NCI-H1694 treated with DMSO at 0.1 percent for 48 hours (cell line): ENCODE measurements at places on chromosomes 5 and 9.

- DNase-seq: peak; percentile 55
These were observed 156.3 kb downstream of the HMHB1 start for GRCh38 chr5:143968071-143968878.

DNA sequence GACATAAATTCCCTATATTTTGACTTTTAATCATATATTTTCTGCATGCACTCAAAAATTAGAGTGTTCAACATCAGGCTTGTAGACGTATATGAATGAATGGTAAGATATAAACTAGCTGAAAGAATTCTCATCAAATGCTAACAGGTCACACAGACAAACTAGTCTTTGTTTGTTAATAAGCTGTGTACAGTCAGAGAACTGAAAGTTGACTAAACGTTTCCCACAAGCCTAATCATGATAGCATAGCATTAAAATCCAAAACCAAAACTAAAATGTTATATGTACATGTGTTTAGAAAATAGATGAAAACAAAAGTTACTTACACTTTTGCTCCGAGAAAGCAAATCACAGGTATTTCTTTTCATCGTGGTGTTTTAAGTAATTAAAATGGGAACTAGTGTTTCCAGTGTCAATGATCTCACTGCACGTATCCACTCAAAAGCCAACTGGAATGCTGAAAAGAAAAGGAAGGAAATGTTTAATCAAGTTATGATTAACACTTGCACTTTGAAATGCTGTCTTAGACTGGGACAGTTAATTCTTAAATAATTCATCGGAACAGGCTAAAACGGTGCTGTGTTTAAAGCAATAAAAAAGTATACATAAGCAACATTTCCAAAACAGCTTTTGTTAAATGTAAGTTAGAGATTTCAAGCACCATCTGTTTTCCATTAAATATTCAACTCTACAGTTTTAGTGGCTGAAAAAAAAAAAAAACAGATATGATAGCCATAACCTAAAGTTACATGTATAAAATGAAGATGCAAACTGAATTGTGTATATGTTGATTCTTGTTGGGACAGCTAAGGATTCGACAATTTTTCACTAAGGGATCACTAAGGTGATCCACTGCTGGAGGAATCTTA, 291.9 kb upstream of the PDE4D start:
- DNase-seq: no peak

DNA sequence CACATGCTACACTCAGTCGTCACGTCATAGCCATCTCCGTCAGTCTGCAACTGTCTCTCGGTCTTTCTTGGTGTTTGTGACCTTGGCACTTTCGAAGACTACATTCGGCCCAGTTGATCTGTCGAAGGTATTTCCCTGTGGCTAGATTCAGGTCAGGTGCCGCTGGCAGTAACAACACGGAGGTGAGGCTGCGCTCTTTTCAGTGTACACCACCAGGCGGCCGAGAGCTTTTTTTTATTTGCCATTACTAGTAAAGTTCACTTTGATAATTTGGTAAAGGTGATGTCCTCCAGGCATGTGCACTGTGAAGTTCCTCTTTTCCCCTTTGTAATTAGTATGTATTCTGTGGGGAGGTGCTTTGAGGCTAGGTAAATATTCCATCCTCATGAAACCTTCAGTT, 49.7 kb downstream of the RNF130 start:
- no peak for DNase-seq

DNA sequence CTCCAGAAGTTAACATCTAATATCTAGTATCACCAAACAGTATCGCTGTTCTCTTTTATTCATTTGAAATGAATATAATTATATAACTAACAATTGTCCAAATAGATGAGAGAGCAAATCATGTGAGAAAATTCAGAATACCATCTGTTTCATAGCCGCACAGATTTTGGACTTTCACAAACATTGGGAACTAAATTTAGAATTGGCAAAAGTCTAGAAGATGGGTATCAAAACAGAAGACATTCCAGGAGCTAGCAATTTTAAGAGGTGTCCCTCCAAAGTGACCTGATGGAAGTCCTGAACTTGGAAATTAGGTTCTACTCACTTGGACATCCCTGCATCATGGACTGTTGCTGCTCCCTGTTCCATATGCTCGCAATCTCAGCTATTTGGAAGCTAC, 57.0 kb upstream of the FSD1L start:
- peak; percentile 6 for DNase-seq

DNA sequence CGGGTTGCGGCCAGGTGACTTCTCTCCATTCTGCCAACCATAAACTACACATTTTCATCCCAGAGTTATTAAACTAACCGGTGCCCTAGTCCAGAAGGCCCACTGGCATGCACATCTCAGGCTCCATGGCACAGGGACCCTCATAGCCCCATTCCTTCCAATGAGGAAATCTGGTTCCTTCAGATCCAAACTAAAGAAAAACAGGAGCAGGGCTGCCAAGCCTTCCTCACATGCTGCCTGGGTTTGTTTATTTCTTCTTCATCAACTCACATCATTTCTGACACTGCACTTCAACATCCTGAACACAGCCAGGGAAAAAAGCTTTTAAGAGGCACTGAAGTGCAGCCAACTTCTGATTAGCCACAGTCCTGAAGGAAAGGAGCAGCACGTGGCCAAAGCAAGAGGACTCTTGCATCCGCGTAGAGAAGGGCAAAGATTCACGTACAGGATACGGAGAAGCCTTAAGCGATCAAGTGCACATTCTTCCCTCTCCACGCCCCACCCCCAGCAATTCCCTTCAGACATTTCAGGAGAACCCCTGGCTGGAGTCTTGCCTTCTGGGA, 22.5 kb downstream of the LHFPL2 start:
- DNase-seq: no peak

DNA sequence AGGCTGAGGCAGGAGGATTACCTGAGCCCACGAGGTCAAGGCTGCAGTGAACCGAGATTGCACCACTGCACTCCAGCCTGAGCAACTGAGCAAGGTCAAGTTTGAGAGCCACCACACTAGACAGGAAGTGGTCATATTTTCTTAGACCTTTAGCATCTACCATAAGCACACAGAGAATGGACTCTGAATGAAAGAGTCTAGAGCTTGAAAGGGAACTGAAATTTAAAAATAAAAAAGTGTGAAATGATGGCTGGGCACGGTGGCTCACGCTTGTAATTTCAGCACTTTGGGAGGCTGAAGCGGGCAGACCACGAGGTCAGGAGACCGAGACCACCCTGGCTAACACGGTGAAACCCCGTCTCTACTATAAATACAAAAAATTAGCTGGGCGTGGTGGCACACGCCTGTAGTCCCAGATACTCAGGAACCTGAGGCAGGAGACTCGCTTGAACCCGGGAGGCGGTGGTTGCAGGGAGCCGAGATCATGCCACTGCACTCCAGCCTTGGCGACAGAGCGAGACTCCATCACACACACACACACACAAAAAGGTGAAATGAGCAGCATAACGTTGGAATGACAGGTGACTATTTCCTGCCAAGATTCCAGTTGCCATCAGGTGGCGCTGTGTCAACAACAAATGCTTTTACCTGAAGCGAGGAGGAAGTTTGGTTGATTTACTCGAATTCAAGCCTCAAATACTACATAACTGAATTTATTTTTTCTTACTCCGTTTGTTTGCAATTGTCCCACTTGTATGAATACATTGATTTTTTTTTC, 21.3 kb upstream of the AK3 start:
- DNase-seq: peak; percentile 69

DNA sequence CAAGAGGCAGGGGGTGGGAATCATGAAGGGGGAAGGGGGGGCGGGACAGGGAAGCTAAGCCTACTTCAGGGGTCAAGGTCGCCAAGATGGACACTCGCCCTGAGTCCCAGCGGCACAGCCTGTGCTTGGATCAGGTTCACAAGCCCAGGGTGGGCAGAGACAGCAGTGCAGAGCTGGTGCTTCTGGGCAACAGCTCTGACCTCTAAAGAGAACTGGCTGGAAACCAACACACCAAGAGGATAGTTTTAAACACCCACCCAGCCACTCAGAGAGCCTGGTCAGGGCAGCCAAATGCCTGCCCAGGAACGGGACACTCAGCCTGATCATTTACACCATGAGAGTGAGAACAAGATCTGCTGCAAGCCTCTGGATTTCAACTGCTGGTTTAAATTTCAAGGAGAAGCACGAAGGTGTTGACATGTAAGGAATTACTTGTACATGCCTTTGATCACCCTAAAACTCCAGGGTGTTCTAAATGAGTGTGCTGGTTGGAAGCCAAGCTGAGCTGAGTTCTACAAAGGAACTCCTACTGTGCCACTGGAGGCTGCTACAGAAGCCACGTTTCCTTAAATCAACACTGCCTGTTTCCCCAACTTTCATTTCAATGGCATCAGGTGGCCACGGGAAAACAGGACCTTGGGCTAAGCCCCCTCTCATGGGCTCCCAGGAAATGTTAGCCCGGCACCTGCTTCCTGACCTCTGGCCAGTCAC, 91.5 kb downstream of the TTLL11 start:
- no peak for DNase-seq

DNA sequence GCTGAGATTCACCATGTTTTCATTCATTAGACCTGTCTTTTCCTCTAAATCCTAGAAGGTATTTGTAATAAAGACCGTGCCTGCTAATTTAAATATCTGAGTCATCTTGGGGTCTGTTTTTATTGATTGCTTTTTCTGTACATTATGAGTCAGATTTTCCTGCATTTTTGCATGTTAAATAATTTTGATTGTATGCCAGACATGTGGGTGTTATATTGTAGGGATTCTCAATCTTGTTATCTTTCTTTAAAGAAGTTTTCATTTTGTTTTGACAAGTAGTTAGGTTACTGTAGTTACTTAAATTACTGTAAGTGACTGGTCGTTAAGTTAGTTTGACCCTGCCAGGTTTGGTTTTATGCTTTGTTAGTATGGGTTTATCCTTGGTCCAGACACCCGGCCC, 35.1 kb downstream of the EXOSC2 start:
- DNase-seq: no peak

GRCh38 chr9:84379740-84380139, 39.2 kb upstream of the SLC28A3 start:
- no peak for DNase-seq

- DNase-seq: no peak
These were observed 302.9 kb downstream of the CEMIP2 start for GRCh38 chr9:71465392-71465791.

- DNase-seq: no peak
These were observed 24.3 kb downstream of the NDFIP1 start for GRCh38 chr5:142132916-142133315.

DNA sequence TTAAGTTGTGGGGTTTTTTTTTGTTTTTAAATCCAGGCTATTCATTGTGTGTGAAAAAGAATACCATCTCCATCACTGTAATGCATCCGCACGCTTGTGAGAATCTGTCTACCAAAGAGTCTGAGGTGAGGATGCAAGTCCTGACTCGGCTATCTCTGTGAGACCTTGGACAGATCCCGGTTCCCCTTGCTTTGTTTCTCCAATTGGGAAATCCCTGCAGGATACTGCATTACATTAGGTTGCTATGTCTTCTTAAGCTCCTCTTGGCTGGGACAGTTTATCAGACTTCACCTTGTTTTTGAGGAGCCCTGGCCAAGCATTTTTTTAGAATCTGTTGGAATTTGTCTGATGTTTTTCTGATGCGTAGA, 46.8 kb downstream of the GALNT10 start:
- no peak for DNase-seq

- DNase-seq: no peak
These were observed 72.7 kb downstream of the KCNN2 start for GRCh38 chr5:114434396-114435219.

GRCh38 chr5:164255598-164256213, 750.3 kb downstream of the MAT2B start:
- no peak for DNase-seq

GRCh38 chr5:108818613-108819272, 71.0 kb downstream of the FER start:
- DNase-seq: no peak

DNA sequence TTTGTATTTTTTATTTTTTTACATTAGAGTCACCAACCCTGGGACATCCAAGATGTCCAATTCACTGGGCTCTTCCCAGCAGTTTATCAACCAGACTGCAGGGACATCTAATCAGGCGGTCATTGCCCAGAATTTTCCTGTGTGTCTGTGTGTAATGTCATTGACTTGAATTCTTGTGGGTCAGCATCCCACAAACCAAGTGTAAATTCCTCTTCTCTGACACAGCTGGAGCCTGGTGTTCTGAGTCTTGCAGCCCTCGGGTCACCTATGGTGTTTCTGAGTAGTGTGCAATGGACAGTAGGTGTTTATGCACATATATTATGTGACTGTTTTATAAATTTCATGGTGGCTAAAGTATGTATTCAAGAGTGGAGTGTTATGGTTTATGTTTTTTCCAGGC, 815.7 kb downstream of the SEMA5A start:
- no peak for DNase-seq

DNA sequence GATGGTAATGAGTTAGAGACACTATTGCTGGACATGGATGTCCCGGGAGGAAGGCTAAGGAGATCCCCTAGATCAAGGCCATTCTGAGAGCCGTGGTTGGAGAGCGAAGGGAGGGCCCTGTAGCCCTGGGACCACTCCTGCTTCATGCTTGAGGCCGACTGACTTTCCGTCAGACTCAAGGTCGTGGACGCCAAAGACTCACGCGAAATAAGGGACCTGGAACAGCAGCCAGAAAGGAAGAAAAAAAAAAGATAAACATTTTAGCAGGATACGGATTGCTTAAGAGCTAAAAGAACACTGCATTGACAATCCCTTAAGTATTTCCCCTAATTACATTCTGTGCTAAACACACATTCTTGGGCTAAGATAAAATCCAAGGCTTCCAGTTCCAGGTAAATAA, 181.2 kb downstream of the GLIS3 start:
- DNase-seq: no peak

- DNase-seq: no peak
These were observed 287.1 kb upstream of the ZNF462 start for GRCh38 chr9:106575823-106576222.

GRCh38 chr9:121499427-121500164, at the start of gene GGTA1:
TSS of gene GGTA1 (minus strand) at chr9:121499844. CDS start at chr9:121467922, 31,922 bp downstream.
- no peak for DNase-seq

DNA sequence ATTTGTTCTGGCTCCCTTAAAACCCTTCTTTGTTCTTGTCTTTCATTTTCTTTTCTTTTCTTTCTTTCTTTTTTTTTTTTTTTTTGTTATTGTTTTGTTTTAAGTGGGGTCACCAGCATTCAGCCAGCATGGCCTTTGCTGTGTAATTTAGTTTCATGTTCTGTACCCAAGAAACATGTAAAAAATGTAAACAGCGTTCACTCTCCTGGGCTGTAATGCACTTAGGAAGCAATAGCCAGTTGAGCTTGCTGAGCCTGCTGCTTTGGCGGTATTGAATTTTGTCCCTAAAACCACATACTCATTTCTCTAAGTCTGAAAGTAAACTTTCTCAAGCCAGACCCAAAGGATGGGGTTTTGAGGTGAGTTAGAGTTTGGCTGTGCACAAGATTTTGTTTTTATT, 158.6 kb downstream of the PAPPA start:
- no peak for DNase-seq

DNA sequence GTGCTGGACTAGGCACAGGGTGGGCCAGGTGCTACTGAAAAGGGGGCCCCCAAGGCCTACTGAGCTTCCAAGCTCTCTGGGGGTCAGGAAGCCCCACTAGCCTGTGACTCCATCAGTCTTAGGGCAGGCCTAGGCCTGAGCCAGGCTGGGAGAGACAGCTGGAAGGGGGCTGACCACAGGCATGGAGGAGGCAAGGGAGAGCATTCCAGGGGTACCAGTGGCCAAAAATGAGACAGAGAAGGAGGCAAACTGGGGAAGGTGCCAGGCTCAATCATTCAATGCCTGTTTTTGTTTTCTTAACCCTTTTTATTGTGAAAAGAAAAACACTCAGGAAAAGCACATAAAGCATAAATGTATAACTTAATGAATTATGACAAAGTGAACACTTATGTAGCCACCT, 26.2 kb upstream of the TCF7 start:
- no peak for DNase-seq

- DNase-seq: no peak
These were observed 13.7 kb downstream of the TEX53 start for GRCh38 chr9:114643896-114644295.
